ENCODE measurements at places on chromosomes 7 and 10.

DNA sequence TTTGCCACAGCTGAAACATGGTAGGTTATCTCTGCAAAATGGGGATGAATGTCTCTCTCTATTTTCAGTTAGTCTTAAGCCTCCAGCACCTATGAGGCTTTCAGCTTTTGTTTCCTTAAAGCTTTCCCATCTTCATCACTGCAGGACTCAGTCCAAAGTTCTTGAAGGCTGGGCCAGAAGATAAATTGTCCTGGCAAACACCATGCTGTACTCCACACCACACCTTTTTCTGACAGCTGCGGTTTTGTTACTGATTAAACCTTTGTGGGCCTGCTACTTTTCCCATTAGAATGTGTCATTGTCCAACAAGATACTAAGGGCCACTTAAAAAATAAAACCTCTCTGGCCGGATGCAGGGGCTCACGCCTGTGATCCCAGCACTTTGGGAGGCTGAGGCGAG lies 87.2 kb upstream of the A1CF start:
- no peak for DNase-seq

DNA sequence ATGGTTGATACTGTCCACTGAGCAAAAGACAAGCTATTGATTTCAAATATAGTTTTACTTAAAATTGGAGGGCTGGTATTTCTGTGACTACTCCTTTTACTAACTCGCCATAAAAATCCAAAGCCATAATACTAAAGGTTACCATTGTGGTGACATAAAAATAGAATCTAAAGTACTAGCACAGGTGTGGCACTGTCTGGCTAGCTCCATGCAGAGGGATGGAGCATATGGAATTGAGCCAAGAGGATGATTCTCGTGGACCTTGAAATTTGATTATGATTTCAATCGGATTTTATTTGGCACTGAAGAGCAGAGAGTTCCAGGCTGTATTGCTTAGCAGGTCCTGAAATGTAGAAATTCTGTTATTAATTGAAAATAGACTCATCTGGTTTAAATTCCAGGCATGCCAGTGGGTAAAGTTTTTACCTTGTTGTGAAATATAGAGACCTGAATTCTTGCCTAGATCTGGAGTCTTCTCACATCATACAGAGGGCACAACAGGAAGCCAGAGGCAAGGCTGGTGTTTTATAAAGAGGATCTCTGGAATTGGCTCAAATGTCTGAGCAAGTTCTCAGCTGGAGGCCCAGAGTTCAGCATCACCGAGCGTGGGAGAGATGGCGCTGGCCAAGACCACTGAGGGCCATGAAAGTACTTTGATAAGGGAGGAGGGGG lies 29.9 kb upstream of the DLD start:
- no peak for DNase-seq

GRCh38 chr7:35704261-35704660 lies 9.3 kb upstream of the HERPUD2 start:
- DNase-seq = no peak

- DNase-seq = no peak
Measured at GRCh38 chr7:127718340-127718679, 66.3 kb downstream of the SND1 start.

DNA sequence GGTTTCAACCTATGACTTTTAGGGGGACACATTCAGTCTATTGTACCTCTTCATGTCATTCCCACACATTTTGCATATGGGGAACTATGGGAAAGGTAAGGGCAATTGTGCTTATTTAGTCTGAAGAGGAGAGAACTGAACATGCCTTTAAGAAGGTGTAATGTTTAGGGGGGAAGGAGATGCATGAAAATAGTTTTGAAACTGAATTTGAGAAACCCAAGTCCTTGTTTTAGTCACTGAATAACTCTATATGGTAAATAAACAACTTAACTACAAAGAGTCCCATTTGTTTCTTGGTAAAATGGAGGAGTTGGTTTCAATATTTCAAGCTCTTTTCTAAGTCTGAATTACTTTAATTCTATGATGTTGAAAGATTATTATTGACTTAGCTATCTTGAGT lies 166.1 kb downstream of the DNAJB9 start:
- no peak for DNase-seq

GRCh38 chr7:36620166-36620708 lies 104.1 kb downstream of the AOAH start:
- DNase-seq = no peak

All from brain (organoid and tissue), 16 donors.